Aorta (tissue), 5 donors: ENCODE measurements at places on chromosomes 4 and X.

DNA sequence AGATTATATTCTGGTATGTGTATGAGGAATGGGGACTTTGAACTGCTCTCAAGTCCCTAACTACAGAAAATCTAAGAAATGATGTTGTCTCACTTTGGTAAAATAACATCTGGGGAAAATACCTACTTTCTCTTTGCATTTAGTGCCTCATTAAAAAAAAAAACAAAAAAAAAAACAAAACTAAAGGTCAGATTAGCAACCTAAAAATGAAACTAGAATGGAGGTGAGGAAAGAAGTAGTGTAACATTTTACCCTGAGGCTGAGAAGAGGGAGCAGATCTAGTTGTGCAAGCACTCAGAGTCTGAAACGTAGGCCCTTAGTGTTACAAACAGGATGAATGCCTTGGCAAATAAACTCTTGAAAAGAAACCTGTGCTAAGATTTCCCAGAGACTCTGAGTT is 56.0 kb downstream of the VGLL1 start:
- DNase-seq: no peak

- no peak for DNase-seq
Observed at GRCh38 chr4:169017971-169018370, 7.9 kb upstream of the CBR4 start.

DNA sequence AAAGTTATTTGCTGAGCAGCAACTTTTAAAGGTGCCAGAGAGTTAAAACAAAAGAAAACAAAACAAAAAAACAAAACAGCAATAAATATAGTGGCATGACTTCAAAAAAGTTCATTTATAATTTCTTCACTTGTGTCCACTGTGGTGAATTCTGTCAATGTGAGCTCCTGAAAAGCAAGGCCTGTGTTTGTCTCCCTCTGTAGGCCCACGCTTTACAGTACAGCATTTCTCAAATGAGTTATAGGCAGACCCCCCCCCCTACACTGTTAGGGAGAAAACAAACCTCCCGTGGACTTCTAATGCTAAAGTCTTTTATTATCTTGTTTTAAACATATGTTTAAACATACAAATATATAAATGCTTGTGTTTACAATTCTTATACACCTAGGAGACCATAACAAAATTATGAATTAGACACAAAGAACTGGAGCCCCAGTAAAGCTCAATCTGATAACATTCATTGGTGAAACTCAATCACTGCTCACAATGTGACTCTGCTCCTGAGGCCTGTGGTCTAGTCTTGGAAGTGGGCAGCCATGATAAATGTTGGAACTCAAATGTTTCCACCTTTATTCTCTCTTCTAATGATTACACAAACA is 47.0 kb upstream of the SCOC start:
- no peak for DNase-seq

GRCh38 chr4:176287546-176287945 is 18.5 kb upstream of the ASB5 start:
- no peak for DNase-seq

GRCh38 chr4:146981651-146982050 is 36.0 kb upstream of the TTC29 start:
- DNase-seq: no peak

DNA sequence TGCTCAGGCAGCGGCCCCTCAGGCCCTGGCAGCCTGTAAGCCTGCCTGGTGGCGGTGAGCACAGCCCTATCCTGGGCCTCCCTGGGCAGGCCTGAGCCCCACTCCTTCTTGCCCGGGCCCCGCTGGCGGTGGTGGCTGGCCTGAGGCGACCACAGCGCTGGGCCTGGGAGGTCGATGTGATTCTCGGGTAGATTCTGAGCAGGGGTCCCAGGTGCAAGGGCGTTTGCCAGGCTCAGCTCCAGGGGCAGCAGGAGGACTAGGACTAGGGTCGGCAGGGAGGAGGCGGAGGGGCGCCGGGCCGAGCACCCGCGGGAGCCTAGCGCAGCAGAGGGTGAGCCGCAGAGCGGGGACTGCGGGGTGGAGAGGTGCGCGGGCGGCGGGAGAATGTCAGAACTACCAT is 17.0 kb downstream of the FAM9A start:
- no peak for DNase-seq

DNA sequence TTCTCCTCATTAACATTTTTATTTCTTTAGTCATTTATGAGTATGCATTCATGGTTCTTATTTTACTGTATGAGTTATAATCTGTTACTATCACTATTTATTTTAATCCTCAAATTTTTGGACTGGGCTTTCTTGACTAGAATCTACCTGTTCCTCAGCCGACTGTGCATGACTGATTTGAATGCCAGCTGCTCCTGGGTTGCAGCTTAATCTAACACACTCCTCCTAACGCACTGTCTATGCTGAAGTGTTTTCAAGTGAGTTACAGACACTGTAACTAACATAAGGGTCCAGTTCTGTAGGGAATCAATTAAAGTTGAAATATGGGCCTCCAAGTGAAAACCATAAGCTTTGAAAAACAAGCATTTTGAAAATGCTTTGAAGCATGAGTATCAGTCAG is 137.4 kb upstream of the ARSJ start:
- DNase-seq: no peak
